IMR-90 (cell line): ENCODE measurements at places on chromosomes 16 and 17. TPM values are rescaled to one million over a fixed set of nuclear protein-coding genes. Genes with fewer than 3 reads are reported as not detected.

Gene EFNB3
- total RNA-seq, result 0.54 and 0.56 TPM in 2 replicates

Gene KCNJ18
- total RNA-seq, result not detected in 2 replicates

Gene TBC1D28
- not detected in 2 replicates for total RNA-seq

Gene RAMP2
- 0.18 and 0.28 TPM in 2 replicates for total RNA-seq

Gene HOXB9
- under 0.01 TPM in 1 of 2 replicates, not detected in the other for total RNA-seq

Gene HIGD1B
- total RNA-seq, result not detected in 2 replicates

Gene APOBR
- total RNA-seq, result not detected in 2 replicates

Gene TSR3
- 38.0 and 46.4 TPM in 2 replicates for total RNA-seq

Gene ZG16
- not detected in 2 replicates for total RNA-seq

Gene AANAT
- total RNA-seq, result not detected in 2 replicates

Gene TNFRSF17
- total RNA-seq, result not detected in 2 replicates

Gene CUEDC1
- 4.1 and 4.2 TPM in 2 replicates for total RNA-seq

Gene WIPF2
- 2.0 and 2.8 TPM in 2 replicates for total RNA-seq

Gene TRPV2
- total RNA-seq, result 27.2 and 30.8 TPM in 2 replicates

Gene GLIS2
- total RNA-seq, result 0.36 and 0.56 TPM in 2 replicates

Gene CA4
- total RNA-seq, result not detected in 2 replicates

Gene BCAR1
- total RNA-seq, result 17.8 and 18.1 TPM in 2 replicates
